Choroid plexus epithelial cell (primary cell): ENCODE measurements at places on chromosomes 13 and 19.

GRCh38 chr19:58513213-58513693 lies 1.5 kb upstream of the SLC27A5 start:
- DNase-seq: no peak

DNA sequence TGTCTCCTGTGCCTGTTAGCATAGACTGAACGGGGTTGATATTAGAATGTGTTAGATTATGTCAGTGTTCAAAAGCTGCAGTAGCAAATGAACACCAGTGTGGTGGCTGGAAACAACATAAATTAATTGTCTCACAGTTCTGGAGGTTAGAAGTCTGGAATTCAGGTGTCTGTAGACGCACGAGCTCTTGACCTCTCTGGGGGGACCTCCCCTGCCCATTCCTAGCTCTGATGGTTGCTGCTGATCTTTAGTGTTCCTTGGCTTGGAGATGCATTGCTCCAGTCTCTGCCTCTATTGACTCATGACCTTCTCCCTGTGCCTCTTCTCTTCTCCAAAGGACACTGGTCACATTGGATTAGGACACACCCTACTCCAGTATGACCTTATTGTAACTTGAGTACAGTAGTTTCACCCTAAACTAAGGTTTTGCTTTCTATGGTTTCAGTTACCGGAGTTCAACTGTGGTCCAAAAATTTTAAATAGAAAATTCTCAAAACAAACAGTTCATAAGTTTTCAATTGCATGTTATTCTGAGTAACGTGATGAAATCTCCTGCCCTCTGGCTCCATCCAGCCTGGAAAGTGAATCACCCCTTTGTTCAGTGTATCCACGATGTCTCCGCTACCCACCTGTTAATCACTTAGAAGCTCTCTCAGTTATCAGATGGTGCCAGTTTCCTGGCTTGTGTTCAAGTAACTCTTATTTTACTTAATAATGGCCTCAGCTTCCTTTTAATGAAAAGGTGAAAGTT lies 273.2 kb downstream of the MYO16 start:
- DNase-seq: peak; percentile 63

GRCh38 chr13:95298971-95299621 lies 2.2 kb downstream of the ABCC4 start:
- peak; percentile 90 for DNase-seq

DNA sequence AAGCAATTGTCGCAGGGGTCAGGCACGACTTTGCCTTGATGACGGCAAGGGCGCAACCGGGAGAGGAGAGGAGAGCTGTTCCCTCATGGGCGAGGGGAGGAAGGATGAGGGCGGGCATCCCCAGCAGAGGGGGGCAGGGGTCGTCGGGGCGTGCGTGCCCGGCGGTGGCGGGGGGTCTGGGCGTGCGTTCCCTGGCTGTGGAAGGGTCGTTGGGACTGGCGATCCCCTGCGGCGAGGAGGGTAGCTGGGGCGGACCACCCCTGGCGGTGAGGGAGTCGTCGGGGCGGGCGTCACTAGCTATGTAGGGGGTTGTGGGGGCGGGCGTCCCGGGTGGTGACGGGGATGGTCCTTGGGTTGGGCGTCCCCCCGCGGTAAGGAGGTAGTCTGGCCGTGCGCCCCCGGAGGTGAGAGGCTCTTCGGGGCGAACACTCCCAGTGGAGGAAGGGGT lies 1.7 kb downstream of the COMP start:
- no peak for DNase-seq

DNA sequence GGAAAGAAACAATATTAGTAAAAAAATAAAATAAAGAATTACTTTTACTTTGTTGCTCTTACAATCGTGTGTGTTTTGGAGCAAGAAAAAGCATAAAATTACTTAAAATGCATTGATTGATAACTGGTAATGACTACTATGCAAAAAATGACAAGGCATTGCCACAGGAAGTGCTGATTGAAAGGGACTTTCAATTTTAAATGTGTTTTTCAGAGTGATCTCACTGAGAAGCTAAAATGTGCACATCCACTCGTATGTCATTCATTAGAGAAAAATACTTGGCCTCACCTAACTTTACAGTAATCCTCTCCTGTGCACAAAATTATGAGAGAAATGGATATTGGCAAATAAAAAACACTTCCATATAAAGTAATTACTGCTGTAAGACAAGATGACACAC lies 934.9 kb downstream of the SLITRK6 start:
- no peak for DNase-seq

- peak; percentile 83 for DNase-seq
Measured at GRCh38 chr19:12938779-12939601, 581 bp downstream of the CALR start.

GRCh38 chr13:50529154-50529882 lies 314.2 kb downstream of the DLEU7 start:
- peak; percentile 97 for DNase-seq

DNA sequence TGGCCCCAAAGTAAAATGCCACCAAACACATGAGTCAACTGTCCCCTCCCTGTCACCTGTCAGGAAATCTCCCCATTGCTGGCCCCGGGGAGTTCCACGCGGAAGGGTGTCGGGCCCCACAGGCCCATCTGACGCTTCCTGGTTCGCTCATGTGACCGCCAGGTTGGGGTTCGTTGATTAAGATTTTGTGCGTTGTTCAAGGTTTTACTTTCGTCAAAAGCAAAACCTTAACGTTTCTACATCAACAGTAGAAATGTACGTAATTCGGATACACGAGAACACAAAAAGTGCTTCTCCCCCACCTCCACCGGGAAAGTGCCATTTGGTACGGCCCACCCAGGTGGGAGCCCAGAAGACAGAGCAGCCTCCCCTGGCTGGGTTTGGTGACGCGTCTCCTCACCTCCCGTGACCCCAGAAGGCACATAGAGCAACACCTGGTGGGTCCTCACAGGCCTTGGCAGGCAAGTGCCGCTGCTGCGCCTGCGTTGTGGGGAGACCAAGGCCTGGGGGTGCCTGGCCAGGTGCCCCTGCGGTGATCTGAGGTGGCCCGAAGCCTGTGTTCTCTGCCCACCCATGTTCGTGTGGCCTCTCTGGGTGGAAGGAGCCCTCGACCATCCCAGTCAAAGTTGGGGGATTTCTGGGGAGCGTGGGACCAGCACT lies 161.6 kb downstream of the KDM4B start:
- DNase-seq: no peak

- DNase-seq: no peak
Measured at GRCh38 chr13:110201114-110201513, 105.8 kb downstream of the COL4A1 start.

- DNase-seq: peak; percentile 54
Measured at GRCh38 chr13:21240586-21240985, 64.1 kb downstream of the MRPL57 start.

DNA sequence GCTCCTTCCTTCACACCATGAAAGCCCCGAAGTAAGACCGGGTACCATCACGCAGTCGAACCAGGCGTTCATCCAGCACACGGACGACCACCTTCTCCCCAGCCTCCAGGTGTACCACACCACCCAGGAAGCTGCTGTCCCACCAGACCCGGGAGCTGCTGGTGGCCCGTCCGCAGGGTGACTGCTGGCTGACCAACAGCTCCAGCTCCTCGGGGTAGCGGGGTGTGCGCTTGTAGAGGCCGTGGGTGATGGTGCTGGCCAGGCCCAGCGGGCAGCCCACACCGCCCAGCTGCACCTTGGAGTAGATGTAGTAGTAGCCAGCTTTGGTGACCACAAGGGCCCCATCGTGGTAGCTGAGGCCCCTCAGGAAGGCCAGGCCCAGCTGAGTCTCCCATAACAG lies 5.0 kb downstream of the TNFSF14 start:
- no peak for DNase-seq

DNA sequence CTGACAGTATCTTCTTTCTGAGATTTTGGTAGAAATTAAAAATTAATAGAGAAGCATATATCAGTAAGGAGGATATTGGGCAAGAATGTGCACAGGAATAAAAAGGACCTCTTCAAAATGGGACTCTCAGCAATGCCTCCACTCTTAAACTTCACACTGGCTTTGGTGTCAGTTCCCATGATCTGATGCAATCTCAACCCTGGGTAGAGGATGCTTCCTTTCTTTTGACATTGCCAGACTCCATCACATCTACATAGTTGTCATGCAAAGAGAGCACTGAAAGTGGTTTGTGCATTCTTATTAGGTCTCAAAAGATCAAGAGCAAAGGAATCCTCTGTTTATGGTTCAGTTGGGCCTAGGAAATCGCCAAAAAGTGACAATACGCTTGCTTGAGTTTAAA lies 26.3 kb downstream of the STARD13 start:
- DNase-seq: no peak

DNA sequence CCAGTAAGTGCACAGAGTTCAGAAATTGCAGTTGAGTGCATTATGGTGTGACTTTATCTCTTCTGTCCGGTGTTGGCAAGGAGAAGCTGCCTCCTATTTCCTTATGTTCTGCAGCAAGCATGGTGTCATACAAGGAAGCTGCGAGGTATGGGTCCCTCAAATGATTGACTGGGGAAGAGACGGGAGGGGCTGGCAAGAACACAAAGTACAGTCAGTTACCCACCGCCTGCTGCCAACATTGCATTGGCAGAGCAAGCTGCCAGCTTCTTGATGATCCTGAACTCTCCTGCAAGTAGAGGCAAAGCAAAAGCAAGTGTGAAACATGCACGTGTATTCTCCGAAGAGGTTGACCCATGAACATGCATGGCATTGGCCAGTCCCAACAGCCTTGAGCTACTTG lies 1013.6 kb downstream of the UQCRFS1 start:
- no peak for DNase-seq

GRCh38 chr13:35716729-35717128 lies 240.2 kb upstream of the MAB21L1 start:
- no peak for DNase-seq

DNA sequence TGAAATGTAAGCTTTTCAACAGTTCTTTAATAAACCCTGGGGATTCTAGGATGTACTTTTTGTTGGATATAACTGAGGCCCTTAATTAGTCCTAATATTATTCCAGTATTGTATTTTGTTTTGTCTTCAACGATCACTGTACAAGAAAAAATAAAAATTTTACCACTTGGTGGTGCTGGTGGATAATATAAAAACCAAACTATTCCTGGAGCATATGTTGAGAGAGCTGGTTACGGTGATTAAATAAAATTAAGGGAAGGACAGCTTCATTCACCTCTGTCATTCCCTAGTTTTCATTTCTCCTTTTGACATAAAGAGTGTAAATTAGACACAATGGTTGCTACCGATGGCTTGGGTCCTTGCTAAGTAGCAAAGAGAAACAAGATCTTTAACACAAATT lies 598.6 kb upstream of the PCDH20 start:
- DNase-seq: peak; percentile 40

GRCh38 chr13:41938918-41939317 lies 22.0 kb downstream of the VWA8 start:
- no peak for DNase-seq

GRCh38 chr13:37023871-37024270 lies 23.3 kb downstream of the EXOSC8 start:
- peak; percentile 64 for DNase-seq

DNA sequence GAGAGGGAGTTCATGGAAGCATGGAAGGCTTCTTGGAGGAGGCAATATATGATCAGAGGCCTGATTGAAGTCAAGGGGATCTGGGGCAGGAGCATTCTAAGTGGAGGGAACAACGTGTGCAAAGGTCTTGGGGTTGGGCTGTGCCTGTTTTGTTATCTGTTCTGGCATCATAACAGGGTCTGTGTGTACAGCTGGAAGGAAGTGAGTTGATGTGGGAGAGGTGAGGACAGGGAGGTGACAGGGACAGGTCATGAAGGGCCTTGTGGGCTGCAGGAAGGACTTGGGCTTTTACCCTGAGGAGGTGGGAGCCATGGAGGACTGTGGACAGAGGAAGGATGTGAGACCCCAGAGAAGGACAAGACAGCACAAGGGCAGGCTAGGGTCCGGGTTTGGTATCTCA lies 1.2 kb upstream of the NFILZ start:
- DNase-seq: no peak

GRCh38 chr19:13091400-13092157 lies 11.1 kb downstream of the LYL1 start:
- peak; percentile 86 for DNase-seq

GRCh38 chr13:66528180-66528579 lies 702.0 kb downstream of the PCDH9 start:
- DNase-seq: no peak

- no peak for DNase-seq
Measured at GRCh38 chr13:40549500-40550094, 116.8 kb downstream of the FOXO1 start.

- DNase-seq: no peak
Measured at GRCh38 chr19:40253611-40254092, 27.2 kb upstream of the CCNP start.

DNA sequence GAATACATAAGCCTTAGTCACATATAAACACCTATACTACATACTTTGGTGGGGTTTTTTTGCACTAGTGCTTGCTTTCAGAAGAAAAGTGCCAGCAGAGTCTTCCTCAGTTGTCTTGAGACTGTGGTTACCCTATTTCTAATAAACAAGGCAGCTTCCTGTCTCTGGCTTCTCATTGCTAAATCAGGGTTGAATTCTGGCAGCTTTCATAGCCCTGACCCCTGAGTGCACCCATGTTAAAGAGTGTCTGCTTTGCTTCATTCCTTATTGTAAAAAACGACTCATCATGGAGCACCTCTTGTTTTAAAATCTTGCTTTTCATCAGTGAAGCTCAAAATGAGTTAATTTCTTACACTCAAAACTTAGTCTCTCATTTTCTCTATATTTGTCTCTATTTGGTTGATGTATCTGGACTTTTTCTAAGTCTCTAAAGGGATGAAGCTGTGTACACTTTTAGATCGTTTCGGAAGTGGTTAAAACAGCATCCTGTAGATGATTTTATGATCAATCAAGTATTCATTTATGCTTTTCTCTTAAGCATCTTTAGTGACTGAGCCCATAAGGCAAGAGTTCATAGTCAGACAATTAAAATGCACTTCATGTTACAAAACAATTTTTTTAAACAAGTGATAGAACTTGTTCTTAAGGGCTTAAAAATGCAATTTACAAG lies 72.1 kb downstream of the KLF12 start:
- DNase-seq: peak; percentile 89

GRCh38 chr19:6108721-6109633 lies 1.3 kb downstream of the RFX2 start:
- peak; percentile 63 for DNase-seq

DNA sequence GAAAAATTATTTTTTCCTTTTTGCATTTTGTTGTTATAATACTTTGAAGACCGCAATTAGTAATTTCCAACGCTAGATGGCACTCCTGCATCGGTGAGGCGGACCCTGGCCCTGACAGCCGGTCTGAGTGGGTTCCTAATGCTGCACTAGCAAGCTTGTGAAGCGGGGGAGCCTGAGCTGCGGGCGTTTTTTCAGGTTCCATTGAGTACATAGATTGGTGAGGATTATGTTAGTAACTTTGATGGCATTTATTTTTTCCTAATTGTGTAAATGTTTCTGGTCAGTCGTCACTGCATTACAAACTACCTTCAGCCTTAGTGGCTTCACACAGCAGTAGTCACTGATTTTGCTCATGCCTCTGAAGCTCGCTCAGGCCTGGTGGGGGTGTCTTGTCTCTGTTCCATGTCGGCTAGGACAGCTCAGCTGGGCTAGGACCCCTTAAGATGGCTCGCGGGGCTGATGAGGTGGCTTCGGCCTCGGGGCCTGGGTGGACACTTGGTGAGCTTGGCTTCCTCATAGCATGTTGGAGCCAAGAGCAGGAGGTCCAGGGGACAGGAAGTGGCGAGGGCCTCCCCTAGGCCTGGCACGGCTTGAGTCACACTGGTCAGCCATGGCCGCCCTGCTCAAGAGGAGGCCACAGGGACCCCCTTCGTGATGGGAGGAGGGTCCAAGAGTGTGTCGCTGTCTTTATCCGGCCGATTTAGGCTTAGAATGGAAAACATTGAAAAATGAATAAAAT lies 25.0 kb downstream of the ERCC5 start:
- peak; percentile 86 for DNase-seq

- DNase-seq: no peak
Measured at GRCh38 chr13:99634672-99635071, 133.4 kb downstream of the TM9SF2 start.

GRCh38 chr19:50827476-50827875 lies 3.9 kb upstream of the KLK1 start:
- DNase-seq: no peak
